ENCODE measurements at places on chromosomes 7 and 10.

DNA sequence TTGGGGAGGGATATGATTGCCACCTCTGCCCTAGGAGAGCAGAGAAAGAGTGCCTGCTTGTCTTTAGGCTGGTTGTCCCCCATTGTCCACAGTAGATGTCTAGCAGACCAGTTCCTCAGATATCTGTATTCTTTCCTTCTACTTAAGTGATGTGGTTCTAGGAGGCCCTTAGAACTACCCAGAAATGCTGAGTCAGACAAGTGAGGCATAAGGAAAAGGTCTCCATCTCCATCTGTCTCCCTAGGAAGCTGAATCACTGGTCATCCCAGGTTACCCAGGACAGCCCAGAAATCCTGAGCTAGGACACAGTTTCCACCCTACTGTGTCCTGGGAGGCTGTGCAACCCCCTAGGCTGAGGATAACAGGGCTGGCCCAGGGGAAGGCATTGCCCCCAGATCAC lies 93.4 kb upstream of the INHBA start:
- DNase-seq = peak; percentile 24

- DNase-seq = peak; percentile 86
These were observed at the start of gene SLK for GRCh38 chr10:103966671-103967447. Gene SLK (plus strand): TSS chr10:103967140. CDS start chr10:103967746, 606 bp downstream.

- no peak for DNase-seq
These were observed at the start of gene MRLN for GRCh38 chr10:59753267-59753666. Gene MRLN (minus strand): TSS chr10:59753455.

GRCh38 chr7:44217852-44218402 lies 17.1 kb downstream of the YKT6 start:
- no peak for DNase-seq

- DNase-seq = no peak
These were observed 63.6 kb downstream of the RGS10 start for GRCh38 chr10:119478811-119479341.

All from fibroblast of skin of right quadriceps (primary cell).